ENCODE measurements at places on chromosomes 11 and 22.

DNA sequence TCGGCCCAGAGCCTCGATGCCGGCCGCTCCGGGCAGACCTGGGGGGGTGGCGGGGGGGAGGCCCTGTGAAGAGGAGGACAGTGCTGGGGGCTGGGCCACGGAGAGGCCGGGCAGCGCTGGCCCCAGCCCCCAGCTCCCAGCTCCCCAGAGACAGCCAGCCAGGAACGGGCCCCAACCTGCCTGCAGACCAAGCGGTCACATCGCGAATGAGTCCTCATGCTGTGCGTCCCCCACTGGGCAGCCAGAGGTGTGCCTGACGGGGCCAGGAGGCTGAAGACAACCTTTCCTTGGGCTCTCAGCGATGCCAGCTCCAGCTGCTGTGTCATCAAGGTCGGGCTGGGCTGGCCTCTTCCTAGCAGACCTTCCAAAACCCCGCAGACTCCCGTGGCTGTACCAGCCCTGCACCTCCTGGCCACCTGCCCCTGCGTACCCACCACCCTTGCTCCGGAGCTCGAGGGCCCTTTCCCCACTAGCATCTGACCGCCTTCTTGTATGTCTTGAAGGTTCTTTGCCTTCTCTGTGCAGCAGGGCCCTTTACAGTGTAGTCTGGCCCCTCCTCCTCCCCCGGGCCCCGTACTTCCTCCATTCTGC lies 88.4 kb downstream of the CDKN1C start:
- no peak for DNase-seq

- DNase-seq = peak; percentile 59
Observed at GRCh38 chr11:127105593-127106541, 105.3 kb upstream of the KIRREL3 start.

DNA sequence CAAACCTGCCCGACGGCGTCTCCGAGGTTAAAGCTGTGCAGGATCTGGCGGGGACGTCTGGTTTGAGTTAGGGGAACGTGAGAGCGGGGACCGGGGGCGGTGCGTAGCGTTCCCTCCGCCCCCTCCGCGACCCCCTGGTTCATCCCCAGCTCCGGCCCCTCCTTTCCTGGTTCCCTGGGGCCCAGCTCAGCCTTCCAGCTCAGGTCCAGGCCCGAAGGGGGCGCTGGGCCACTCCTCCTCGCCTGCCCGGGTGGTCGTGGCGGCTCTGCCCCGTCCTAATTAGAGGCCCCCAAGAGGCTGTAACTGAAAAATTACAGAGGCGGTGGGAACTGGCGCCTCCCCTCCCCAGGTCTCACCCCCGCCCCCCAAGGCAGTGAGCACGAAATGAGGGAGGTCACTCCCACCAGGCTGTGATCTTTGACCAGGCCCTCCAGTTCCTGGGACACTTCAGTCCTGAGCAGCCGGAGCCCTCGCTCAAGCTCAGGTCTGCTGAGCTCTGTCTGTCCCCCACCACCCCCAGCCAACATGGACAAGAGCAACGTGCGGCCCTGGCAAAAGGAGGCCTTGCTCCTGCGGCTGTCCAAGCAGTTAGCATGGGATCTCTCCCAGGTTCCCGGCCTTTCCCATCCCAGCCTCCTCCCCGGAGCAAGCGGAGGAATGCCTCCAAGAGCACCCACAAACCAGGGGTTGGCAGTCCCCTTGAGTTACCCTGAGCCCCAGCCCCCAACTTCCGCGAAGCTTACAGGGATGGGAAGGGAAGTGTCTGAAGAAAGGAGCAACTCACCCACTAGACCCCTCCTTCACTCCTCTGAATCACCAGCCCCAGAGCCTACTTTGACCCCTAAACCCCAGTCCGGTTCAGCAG lies 3.3 kb downstream of the CD248 start:
- DNase-seq = no peak

DNA sequence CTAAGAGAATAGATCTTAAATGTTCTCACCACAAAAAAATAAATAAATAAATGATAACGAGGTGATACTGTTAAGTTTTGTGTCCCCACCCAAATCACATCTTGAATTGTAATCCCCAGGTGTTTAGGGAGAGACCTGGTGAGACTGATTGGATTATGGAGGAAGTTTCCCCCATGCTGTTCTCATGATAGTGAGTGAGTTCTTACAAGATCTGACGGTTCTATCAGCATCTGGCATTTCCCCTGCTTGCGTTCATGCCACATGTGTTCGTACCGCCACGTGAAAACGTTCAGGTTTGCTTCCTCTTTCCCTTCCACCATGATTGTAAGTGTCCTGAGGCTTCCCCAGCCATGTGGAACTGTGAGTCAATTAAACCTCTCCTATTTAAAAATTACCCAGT lies 1514.8 kb upstream of the TENM4 start:
- no peak for DNase-seq

- DNase-seq = no peak
Observed at GRCh38 chr22:49957826-49958365, 2.7 kb upstream of the PIM3 start.

DNA sequence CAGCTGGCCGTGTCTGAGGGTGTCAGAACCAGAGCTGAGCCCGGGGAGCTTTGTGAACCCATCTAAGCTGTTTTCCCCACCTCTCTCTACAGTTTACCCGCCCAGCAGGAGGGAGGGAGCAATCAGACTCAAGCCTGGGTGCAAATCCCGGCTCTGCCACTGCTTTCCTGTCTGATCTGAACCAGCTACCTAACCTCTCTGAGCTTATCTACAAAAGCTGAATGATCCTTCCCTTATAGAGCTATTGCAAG lies 252 bp downstream of the APOL2 start:
- no peak for DNase-seq

- no peak for DNase-seq
Observed at GRCh38 chr11:12838463-12839123, 164.4 kb downstream of the TEAD1 start.

DNA sequence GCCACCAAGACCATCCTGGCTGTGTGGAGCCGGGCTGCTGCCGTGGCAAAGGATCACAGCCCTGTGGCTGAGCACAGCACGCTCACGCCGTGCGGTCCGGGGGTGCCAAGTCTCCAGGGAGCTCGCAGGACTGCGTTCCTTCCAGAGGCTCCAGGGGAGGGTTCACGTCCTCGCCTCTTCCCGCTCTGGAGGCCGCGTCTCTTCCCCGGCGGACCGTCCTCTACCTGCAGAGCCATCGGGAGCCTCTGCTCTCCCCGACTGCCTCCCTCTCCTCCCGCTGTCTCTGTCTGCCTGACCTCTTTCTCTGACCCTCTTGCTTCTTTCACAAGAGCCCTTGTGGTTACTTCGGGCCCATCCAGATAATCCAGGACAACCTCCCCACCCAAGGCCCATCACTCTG lies 11.4 kb upstream of the MUC5AC start:
- no peak for DNase-seq

DNA sequence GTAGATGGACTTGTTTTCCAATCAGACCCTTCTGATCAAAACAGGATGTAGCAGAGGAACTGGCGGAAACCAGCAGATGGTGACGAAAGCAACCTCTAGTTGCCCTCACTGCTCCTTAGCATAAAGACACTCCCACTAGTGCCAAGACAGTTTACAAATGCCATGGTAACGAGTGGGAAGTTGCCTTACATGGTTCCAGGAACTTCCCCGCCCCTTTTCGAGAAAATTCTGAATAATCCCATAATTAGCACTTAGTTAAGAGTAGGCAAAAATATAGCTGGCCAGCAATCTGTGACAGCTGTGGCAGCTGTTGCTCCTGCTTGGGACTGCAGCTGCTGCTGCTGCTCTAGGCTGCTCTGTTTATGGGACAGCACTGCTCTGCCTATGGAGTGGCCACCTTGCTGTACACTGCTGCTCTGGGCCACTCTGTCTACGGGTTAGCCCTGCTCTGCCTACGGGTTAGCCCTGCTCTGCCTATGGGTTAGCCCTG lies 33.4 kb upstream of the SORL1 start:
- no peak for DNase-seq
